DMS 273 treated with DMSO at 0.1 percent for 48 hours (cell line): ENCODE measurements at places on chromosomes 4 and X.

DNA sequence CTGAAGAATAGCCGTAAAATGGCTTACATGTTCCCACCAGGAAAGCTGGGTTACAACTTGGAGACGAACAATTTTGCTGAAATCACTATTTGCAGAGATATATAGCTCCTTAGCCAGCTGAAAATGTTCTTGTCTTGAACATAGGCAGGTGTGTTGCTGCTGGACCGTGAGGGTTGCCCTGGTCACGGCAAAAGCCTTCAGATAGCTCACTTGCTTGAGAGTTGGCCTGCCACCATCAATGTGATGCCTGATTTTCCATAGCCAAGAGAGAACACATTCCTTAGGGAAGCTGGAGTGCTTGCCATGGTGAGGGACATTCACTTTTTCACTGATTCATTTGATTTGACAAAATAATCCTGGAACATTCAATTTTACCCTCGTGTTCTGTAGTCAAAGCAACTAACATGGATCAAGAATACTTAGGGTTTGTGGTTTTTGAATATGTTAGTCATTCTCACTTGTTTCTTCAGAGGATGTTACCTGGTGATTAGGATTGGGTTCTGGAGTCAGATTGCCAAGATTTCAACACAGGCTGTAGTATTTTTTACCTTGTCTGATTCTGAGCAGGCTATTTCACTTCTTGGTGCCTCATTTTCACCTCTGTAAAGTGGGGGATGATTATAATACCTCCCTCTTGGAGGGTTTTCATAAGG, 536.9 kb downstream of the RAPGEF2 start:
- DNase-seq, result no peak

GRCh38 chr4:78737035-78737434, 39.1 kb upstream of the BMP2K start:
- DNase-seq, result no peak

GRCh38 chr4:93403571-93403970, 425.0 kb upstream of the ATOH1 start:
- no peak for DNase-seq

GRCh38 chr4:138868562-138868961, 147.0 kb upstream of the NOCT start:
- no peak for DNase-seq

DNA sequence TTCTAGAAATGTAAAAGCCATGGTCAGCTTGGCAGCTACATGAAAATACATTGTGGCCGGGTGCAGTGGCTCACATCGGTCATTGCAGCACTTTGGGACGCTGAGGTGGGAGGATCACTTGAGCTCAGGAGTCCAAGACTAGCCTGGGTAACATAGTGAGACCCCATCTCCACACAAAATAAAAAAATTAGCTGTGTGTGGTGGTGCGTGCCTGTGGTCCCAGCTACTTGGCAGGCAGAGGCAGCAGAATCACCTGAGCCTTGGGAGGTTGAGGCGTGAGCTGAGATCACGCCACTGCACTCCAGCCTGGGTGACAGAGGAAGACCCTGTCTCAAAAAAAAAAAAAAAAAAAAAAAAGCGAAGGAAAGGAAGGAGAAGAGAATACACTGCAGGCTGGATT, 29.0 kb downstream of the RNF212 start:
- no peak for DNase-seq

GRCh38 chr4:94523617-94524016, 71.9 kb downstream of the PDLIM5 start:
- DNase-seq, result no peak

DNA sequence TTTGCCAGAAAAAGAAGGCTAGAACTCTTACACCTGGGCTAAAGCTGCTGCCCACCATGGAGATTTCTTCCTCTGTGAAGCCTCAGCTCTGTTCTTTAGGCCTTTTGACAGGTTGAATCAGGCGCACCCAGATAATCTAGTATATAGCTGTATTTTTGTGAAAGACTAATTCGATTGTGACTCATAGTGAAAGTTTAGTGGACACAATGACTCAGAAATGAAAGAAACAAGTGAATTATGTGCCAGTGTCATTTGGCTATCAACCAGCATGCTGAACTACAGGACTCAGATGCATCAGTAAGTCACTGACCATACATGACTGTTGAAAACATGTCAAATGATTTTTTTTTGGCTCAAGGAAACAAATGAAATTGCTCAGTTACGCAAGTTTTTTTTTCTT, 425.4 kb downstream of the SLITRK2 start:
- DNase-seq, result no peak

DNA sequence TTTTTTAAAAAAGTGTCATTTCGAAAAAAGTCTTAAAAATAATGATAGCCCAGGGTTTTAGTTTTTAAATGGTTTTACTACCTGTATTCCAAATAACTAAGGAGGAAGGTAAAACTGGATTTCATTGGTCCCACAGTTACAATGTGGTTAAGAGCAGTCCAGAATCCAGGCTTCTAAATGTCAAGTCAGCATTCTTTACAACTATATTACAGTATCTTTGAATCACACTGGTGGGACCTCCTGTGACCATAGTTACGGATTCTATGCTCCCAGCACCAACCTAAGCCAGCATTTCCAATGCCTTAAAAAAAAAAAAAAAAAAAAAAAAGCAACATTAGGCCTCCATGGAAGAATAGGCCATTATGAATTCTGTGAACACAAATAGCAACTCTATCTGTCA, 6.2 kb downstream of the TIGD4 start:
- no peak for DNase-seq

DNA sequence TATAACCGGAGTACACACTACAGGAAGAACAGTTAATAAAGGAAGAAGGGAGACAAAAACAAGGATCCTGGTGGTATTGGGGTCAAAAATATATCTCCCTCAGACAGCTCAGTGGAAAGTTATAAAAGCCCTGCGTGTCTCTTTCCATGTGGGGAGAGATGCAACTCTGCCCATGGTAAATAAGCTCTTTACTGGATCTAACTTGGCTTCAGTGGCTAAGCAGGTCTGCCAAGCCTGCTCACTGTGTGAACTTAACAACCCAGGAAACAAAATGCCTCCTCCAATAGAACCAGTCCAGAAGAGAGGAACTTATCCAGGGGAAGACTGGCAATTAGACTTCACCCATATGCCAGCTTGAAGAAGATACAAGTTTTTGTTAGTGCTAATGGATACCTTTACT, 17.0 kb upstream of the ZNF280C start:
- DNase-seq, result no peak

DNA sequence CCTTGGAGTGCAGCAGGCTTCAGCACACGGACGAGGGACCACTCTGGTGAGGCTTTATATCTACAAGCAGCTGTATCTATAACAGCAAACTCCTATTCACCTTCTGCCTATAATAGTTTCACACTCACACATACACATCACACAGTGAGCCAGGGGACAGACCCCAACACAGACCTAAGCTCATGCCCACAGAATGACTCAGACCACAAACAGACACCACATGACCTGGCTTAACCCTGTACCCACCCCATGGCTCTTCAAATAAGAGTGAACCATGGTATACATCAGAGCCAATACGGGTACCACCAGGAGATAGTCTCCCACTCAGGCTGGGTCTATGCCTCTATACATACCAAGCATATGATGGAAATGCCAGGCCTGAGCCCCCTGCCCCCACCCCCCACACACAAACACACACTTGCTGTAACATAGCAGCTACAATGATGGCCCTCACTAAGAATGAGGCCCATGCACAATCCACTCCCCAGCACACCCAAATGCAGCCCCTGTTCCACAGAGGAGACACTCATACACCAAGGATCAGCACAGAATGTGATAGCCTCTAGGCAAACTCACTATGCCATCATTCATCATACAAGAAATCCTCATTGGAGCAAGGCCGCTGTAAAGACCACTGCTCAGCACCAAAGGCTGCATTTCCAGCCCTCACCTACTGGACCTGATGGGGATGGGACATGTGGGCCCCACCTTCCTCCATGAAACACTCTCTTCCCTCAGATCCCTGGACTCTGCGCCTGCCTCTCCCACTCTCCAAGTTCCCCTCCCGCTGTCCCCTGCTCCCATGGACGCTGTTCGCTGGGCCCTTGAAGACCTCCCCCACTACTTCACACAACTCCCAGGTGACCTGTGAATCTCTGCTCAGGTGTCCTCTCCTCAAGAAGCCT, 62.1 kb upstream of the XIAP start:
- no peak for DNase-seq

DNA sequence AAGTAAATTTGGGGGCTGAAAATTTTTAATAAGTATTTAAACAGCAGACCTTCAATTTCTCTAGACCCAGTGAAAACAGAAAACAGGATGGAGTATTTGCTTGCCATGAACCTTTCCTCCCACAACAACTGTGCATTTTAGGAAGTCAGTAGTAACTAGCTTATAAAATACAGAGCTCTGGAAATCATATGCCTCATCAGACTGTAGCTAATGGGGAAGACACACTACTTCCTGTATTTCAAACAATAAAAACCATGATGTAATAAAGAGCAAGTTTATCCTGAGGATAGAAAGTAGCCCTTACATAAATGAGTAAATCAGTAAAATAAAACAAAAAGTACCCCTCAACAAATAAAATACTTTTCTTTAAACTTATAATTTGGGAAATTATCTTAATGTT, 280.1 kb upstream of the ZFP42 start:
- DNase-seq, result no peak

GRCh38 chrX:44881549-44881948, 8.6 kb downstream of the KDM6A start:
- no peak for DNase-seq

DNA sequence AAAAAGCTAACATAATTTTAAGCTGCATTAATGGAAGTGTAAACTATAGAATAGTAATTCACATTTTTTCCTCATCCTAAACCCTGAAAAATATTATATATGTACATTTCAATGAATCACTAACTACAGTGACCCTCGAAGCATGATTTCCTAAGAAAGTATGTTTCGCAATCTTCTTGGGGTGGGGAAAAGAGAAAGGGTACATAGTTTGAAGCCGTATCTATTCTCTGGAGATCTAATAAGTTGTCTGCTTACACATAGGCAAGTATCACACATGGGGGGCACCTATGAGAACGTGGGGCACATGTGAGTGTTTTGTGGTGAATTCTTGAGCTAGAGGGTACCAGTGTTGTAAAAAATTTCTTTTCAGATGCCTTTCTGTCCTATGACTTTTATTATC, 71.2 kb downstream of the JADE1 start:
- DNase-seq, result no peak

GRCh38 chrX:150227873-150228410, 135.2 kb upstream of the MAMLD1 start:
- DNase-seq, result no peak

DNA sequence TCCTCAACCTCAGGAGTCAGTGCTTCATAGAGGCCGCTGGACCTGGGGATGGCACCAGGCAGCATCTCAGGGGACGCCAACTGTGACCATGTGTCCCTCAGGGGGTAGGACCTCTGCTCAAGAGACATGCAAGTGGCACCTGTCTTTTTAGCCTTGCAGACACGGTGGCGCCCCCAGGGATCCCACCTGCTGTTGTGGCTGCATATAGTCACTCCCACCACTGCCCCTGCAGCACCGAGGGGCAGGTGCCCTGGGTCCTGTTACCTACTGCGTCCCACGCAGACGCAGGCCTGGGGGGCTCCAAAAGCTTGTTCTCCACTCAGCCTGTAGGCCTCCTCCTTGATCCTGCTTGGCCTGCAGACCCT, 2.5 kb downstream of the MYL5 start:
- no peak for DNase-seq

GRCh38 chr4:133390198-133390855, 241.2 kb downstream of the PCDH10 start:
- DNase-seq, result no peak

- DNase-seq, result no peak
Observed at GRCh38 chrX:10021461-10022272, 54.5 kb downstream of the CLDN34 start.
